ENCODE measurements at places on chromosomes 2 and 18.
A peak's percentile ranks its signal among the peaks of the same experiment; 100 is the strongest.

GRCh38 chr2:106841886-106842645, 43.9 kb downstream of the ST6GAL2 start:
- DNase-seq, result no peak

DNA sequence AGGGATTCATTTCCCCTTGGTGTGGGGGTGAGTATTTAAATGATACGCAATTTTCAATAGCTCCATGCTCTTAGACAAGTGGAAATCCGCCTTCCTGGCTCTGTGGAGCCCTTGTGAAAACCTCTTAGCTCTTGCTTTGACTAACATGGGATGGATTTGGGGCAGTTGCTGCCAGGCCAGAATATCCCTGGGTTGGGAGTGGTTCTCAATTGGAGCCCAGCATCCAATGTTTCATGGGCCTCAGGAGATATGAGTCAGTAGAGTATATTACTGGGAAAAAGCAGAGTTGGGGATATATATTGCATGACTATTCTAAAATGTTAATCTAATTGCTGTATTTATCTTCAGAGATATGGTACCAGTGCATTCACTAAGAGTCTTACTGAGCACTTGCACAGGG, 104.4 kb upstream of the IL1R2 start:
- DNase-seq, result no peak

GRCh38 chr18:10463096-10463495, 8.7 kb downstream of the APCDD1 start:
- DNase-seq, result no peak

- no peak for DNase-seq
Observed at GRCh38 chr2:215404348-215405012, 31.4 kb downstream of the FN1 start.

DNA sequence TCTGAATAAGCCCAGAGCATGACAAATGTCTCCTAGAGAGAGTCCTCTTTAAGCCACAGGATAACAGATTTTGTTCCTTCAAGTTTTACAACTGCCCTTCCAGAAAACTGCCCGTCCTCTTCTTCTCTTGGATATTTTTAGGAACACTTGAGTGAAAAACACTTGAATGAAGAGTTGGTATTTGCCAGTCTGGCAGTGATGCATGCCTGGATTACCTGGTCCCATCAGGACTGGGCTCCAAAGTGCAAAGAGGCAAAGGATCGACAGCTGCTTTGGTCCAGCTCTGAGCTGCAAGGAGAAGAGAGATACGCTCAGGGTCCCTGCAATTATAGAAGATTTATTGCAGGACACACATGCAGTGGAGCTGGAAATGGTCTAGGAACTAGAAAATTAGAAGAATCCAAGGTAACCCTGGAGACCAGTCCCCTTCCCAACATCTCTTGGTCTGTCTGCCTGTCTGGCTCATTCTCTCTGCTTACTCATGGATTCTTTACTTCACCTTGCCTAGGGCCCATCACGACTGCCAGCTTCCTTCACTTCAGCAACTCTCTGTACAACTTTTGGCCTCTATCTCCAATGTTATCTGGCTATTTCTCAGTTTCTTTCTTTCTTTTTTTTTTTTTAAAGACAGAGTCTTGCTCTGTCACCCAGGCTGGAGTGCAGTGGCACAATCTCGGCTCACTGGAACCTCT, 112.1 kb upstream of the SIX2 start:
- no peak for DNase-seq

- DNase-seq, result peak; percentile 55
Observed at GRCh38 chr2:112712903-112713584, 7.8 kb upstream of the NT5DC4 start.

DNA sequence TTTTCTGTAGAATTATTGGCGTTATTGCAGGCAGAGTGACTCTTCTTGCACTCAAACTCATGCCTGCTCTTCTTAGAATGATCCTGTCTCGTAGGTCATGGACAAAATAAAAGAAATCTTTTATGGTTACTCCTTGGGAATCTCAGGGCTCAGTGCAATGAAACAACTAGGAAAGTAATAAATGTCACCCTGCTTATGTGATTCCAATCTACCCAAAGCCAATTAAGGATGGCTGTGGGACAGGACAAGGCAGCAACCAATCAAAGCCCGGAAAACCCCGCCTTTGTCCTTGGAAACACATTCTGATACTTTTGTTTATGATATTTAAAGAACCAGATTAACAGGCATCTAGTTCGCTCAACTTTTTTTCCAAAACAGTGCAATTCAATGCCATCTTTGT, 53.0 kb downstream of the GRB14 start:
- no peak for DNase-seq

DNA sequence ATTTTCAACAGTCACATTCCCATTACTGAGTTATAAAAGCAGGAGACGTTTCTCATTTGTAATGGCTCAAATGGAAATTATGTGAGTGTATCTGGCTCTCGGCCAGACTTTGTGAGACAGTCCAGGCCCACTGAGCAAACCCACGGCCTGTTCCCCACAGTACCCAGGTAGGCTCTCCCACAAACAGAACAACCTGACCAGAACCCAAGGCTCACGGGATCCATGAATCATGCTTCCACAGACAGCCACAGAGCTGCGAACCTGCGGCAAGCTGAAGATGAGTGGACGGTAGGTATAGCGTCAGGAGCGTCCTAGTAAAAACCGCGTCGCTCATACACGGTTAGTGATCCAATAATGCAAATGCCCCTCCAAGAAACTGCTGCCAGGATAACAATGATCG, 34.2 kb downstream of the NDUFA10 start:
- no peak for DNase-seq

GRCh38 chr2:235709124-235709813, 215.4 kb downstream of the AGAP1 start:
- DNase-seq, result no peak

GRCh38 chr2:133814890-133815289, 246.6 kb upstream of the NCKAP5 start:
- DNase-seq, result no peak

GRCh38 chr2:105865222-105865913, 120.7 kb downstream of the NCK2 start:
- peak; percentile 20 for DNase-seq

GRCh38 chr2:47688561-47688960, 94.4 kb upstream of the MSH6 start:
- DNase-seq, result peak; percentile 23

- no peak for DNase-seq
Observed at GRCh38 chr18:54702686-54703085, 111.6 kb downstream of the DYNAP start.

DNA sequence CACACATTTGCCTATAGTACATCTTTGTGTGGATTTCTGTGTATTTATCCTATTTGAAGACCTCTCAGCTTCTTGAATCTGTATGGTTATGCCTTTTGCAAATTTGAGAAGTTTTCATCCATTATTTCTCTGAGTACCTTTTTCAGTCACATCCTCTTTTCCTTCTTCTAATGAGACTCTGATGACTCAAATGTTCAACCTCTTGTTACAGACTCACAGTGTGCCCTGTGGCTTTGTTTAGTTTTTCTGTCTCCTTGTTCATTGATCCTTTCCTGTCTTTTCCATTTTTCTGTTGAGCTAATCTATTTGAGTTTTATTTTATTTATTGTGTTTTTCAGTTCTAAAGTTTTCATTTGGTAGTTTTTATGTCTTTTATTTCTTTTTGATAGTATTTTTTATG, 87.0 kb upstream of the LRP1B start:
- no peak for DNase-seq

DNA sequence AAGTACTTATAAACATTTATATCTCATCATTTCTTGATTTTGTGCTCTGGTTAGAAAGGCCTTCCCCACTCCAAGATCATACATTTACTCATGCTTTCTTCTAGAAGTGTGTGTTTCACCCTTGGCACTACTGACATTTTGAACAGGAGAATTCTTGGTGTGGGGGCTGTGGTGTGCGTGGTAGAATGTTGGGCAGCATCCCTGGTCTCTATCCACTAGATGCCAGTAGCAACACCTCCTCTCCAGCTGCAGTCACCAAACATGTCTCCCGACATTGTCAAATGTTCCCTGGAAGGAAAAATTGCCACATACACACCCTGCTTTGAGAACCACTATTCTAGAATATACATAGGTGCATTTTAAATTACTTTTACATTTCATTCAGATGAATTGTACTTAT, 8.7 kb upstream of the TGIF1 start:
- DNase-seq, result peak; percentile 51

GRCh38 chr18:46711444-46711863, 45.4 kb downstream of the ST8SIA5 start:
- DNase-seq, result peak; percentile 10

GRCh38 chr2:127527001-127527804, 914 bp upstream of the IWS1 start:
- no peak for DNase-seq

DNA sequence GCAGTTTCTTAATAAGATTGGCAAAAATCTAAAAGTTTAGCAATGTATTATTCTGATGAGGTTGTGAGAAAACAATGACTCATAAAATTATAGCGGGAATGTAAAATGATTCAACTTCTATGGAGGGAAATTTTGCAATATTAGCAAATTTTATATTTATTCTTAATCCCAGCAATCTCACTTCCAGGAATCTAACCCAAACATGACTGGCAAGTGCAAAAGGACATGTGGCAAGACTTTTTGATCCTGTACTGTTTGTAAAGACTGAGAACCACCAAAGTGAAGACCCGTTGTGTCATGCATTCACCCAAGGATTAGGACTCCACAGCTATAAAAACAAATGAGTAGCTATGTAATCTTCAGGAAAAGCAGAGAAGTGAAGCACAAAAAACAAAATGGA, 234.8 kb upstream of the KYNU start:
- DNase-seq, result no peak

DNA sequence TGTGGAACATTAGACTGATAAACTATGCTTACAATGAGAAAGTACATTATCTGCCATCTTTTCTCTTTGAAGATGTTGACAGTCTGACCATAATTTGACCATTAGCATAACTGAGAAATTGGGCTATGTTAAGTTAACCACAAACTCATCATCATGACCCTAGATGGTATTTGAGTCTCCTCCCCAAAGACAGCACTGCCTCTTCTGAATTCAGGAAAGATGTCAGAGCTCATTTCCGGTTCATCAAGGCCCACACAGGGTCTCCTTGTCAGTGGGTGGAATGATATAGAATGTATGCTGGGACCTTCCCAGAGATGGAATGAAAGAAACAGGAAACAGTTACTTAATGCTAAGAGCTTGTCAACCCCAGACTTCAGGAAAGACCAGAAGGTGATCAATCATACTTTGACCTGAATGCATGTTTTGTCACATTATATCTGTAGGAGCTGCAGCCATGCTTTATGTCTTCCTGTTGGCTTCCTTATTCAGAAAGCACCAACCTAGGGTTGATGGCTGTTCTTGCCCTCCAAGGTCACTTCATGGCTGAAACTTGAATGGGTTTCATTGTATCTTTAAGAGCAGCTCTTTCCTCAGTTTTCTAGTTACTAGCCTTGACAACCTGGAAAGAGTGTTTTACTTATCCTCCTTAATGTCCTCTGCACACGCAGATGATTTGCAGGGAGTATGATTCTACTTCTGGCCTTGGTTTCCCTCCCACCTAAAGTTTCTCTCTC, 99.1 kb upstream of the NEUROD1 start:
- DNase-seq, result no peak

GRCh38 chr2:20391951-20392699, 41.5 kb upstream of the PUM2 start:
- DNase-seq, result no peak

GRCh38 chr2:36059691-36060090, 295.9 kb upstream of the CRIM1 start:
- DNase-seq, result peak; percentile 84

DNA sequence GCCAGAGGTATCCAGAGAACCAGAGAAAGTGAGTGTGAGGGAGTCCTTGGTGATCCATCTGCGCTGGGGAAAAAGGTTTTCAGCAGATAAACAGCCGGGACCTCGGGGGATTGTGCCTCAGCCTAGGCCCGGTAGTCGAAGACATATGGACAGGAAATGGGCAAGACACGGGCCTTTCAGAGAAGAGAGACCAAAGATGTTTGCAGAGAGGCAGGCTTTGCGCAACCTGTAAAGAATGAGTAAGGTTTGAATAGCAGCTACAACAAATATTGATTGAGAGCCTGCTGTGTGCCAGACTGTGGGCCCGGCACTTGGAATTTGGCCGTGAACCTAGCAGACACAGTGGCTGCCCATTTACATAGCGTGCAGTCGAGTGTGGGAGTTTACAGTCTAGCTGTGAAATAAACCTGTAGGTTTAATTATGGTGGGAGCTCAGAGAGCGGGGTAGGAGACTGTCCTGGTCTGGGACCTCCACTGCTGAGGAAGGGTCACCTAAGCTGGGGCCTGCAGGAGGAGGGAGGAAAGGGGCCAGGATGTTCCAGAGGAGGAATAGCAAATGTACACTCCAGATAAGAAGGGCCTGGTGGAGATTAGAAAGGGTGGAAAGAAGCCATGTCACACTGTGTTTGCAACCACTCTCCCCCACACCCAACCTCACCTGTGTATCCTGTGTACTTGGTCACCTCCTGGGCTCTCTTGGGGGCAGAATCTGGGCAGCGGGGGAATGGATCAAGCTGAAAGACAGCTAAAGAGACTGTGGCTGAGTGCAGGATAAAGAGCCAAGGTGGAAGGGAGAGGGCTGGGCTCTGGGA, 3.0 kb downstream of the SH2D6 start:
- peak; percentile 92 for DNase-seq

DNA sequence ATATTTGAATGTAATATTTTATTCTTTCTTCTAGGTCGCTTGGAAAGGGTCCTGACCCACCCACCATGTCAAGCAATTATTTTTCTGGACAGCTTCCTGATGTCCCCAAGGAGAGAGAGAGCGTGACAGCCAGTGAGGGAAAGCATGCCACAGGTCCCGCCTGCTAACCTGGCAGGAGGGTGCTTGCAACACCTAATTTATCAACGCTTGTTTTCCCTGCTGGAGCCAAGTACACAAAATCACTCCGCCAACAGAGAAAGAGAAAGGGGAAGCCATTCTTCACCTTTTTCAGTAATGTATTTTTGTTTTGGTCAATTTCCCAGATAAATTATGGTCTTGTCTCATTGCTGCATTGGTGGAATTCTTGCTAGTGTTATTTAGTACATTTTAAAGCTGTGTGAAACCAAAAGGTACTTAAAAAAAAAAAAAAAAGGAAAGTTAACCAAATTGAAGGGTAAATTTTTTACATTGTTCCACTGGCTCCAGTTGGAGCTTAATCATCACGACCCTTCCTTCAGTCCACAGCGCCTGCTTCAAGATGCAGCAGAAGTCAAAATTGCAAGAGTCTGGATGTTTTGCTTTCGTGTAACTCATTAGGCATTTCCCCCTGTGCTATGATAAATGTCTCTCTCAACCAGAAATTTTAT, 88.5 kb upstream of the COPS8 start:
- DNase-seq, result no peak

GRCh38 chr18:78953566-78953965, 26.1 kb upstream of the SALL3 start:
- DNase-seq, result peak; percentile 42

DNA sequence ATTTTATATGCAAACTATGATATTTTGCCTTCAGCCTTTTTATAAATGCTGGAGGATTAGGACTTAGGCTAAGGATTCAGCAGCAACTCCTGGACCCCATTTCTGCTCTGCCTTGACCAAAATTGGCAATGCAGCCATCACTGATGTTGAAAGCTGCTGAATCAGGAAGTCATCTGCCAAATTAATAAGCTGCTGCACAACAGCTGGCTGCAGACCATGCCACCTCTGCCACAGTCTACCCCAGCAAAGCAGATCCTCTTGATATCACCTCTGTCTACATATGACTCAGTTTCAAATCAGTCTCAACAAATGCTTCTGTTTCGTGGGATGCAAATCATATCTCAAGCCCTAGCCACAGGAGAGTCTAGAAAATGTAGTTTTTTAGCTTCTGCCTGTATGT, 7.1 kb upstream of the SOS1 start:
- DNase-seq, result peak; percentile 69

All from NB4 (cell line).